Stimulated activated CD8-positive, alpha-beta memory T cell treated with anti-CD3 and anti-CD28 coated beads, Interleukin-4, amount 100 ng/mL, for 4 hours (primary cell): ENCODE measurements at places on chromosomes 2 and 18.

DNA sequence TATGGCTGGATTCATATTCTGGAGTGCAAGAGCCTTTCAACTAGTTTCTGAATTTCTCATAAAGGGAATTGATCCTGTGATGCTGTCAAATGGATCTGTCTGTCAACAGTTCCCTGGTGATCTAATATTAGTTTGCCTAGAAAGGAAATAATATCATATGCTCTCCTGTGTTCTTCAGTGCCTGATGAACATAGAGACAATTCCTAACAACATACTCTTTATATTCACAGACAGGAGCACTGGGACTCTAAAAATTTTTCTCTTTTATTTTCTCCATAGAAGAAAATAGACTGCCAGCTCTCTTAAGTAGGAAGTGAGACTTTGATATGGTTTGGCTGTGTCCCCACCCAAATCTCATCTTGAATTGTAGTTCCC, 259.7 kb downstream of the TMX3 start:
- no peak for DNase-seq

DNA sequence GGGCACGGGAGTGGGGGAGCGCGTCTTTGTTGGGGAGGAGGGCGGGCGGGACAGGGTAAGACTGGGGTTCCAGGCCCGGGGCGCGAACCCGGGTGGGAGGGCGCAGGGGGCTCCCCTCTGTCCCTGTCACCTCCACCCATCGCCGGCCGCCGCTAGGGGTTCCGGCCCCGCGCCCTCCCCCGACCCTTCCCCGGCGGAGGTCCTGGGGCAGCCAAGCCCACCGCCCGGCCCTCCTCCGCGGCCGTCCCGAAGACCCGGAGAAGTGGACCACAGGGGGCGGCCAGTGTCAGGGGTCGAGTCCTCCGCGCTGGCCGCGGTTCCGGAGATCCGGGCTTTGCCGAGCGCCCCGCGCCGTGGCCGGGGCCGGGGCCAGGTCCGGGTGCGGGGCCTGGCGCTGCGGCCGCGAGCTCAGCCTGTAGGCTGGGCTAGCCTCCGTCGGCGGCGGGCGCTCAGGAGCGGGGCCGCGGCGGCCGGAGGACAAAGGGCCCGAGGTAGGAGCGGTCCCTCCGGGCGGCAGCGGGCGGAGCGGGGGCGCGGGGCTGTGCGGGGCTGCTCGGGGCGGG, 16.6 kb upstream of the E2F6 start:
- no peak for DNase-seq

DNA sequence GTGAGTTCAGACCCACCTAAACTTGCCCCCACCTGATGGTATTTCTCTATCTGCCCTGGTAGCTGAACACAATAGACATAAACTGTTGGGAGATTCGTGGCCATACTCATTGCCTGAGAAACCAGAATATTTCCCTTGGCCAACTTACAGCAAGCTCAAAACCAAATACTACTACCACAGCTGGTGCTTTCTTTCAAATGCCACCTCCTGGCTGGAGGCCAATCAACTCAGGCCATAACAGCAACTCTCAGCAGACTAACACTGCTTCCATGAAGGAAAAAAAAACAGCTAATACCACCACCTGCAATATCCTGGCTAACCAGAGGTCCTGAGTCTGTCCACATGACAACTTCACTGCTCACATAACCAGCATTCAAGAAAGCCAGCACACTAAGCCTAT, 373.1 kb downstream of the CMPK2 start:
- DNase-seq: no peak

DNA sequence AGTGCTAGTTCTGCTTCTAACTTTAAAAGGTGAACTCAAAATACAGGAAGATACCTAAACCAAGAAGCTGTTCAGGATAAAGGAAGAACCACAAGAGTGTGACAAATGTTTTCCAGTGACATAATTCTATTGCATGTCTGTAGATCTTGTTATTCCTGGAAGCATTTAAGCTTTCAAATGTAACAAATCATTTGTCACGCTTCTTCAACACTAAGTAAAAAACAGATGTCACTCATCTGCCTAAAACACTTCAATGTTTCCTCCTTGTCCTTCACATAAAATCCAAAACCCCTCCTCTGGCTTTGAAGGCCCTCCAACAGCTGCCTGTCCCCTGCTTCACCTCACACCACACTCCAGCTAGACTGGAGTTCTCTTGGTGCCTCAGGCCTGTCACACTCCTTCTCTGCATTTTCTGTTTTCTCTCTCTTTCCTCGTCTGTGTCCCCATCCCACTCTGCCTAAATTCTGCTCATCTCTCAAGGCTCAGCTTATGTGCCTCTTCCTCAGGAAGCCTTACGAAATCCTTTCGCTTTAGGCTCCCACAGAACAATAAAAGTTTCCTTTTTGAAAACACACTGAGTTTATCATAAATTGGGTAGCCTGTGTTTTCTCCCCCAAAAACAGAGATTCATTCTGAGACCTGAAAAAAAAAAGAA, 6.4 kb upstream of the CLEC4F start:
- DNase-seq: no peak

- DNase-seq: no peak
Observed at GRCh38 chr2:190978389-190979053, 35.5 kb downstream of the STAT1 start.

DNA sequence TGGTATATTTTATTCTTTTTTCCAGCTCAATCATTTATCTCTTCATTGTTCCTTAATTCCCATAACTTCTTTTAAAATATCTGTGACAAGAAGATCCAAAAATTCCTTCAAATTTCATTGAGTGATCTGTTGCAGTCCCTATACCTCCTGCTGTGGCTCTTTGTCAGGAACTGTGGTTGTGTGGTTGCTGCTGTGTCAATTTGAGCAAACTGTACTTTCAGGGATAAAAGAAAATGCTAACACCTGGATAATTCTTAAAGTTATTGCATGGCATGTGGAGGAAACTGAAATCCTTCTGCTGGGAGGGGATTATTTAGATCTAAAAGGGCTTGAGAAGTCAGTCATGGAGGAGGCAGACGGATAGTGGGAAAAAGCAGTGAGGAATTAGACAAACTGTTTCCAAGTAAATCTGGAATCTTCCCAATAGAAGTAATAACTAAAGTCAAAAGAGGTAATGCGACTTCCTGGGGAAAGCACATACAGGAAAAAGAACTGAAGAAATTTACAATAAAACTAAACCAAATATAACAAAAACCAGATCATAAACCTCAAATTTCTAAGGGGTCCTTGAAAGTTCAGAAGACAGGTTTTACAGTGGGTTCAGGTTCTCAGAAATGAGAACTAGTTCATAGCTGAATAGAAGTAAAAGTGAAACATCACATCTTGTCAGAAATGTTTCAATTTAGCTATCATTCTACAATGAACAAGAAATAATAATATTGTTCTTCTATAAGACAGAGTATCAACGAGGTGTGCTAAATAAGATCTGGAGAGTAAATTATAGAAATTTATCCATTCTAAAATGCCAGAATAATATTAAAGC, 33.5 kb upstream of the CD226 start:
- no peak for DNase-seq

DNA sequence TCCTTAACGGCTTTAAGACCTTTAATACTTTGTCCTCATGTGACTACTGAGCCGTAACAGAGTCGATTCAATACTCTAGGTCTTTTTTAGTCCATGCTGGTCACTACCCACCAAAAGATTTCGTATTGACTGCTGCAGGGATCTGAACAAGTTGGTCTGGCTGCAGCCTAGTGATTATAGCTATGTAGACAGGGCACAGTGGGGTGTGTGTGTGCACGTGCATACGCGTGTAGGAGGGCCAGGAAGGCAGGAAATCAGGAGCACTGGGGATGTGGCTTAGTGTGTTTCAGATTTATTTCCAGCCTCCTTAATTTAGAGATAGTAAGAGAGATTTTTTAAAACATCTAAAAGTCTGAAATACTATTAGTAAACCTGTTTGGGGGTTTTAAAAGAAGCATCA, 161.4 kb downstream of the MYO3B start:
- DNase-seq: no peak

DNA sequence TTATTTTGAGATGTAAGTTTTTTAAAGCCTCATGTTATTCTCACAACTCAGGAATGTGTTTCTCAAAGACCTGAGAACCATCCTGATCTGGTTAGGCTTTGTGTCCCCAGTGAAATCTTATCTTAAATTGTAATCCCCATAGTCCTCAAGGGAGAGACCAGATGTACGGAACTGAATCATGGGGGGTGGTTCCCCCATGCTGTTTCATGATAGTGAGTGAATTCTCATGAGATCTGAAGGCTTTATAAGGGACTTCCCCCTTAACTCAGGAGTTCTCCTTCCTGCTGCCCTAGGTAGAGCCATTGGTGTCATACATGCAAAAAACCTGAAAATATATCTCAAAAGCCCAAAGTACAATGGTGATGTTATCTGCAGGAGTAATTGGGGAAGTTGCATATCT, 836.7 kb downstream of the CBLN2 start:
- DNase-seq: no peak

DNA sequence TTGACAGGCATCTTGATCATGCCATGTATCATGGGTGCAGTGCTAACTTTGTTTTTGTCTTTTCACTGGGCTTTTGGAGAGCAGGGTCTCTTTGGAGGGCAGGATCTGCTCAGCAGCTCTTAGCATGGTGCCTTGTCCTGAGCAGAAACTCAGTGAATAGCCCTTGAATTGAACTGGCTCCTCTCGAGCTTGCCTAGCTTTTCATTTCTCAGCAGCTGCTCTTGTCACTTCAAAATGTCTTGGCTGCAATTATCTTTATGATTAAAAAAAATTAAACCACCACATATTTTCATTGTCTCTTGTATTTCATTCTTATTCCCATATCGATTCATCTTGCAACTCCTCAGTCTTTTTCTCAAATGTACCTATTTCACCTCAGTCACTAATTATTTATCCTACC, 50.5 kb downstream of the CCDC85A start:
- DNase-seq: no peak

- no peak for DNase-seq
Observed at GRCh38 chr2:237280229-237280628, 133.7 kb downstream of the COL6A3 start.

- DNase-seq: no peak
Observed at GRCh38 chr2:217873371-217873770, 129.4 kb downstream of the TNS1 start.

GRCh38 chr2:102025583-102026267, 34.0 kb downstream of the IL1R2 start:
- DNase-seq: no peak

- DNase-seq: no peak
Observed at GRCh38 chr2:126831234-126832005, 67.3 kb upstream of the TEX51 start.

GRCh38 chr2:74026687-74027241, 42.1 kb downstream of the TET3 start:
- DNase-seq: no peak
